Stimulated activated CD8-positive, alpha-beta memory T cell treated with anti-CD3 and anti-CD28 coated beads, Interleukin-2, amount 100 ng/mL, for 48 hours (primary cell): ENCODE measurements at places on chromosomes 12 and 14.

GRCh38 chr12:1503281-1503711, 91.1 kb downstream of the FBXL14 start:
- DNase-seq: no peak

- DNase-seq: no peak
These were observed 458 bp upstream of the DCTN2 start for GRCh38 chr12:57547288-57548012.

GRCh38 chr14:103408491-103409155, 23.4 kb downstream of the MARK3 start:
- DNase-seq: no peak

DNA sequence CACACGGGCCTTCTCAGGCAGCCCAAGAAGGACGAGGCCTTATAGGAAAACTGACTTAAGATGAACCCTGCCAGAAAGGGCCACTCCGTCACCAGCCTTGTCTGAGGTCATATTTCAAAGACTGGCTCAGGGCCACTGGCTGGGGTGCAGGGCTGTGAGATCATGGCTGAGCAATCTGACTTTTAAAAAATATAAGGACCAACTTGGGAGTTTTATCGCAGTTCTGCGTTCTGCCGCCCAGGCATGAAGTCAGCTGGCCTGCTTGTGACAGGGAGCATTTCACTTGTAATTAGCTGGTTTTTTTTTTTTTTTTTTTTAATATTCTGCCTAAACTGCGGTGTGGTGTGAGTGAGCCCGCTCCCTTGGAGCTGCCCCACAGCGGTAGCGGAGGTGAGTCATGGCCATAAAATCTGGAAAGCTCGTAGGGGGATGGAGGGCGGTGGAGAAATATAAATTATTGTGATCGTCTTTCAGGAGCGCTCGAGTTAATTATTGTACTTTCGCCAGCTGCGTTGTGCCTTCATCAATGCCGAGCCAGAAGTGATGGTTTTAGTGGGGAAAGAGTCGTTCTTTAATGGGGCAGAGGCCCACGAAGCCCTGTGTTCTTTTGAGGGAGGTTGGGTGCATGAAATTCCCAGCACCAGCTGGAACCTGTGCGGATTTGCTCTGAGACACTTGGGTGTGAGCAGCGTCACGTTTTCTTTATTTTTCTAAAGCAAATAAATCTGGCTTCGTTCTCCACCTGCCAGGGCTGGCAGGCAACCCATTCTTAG, 231.9 kb downstream of the C12orf75 start:
- no peak for DNase-seq

- DNase-seq: no peak
These were observed 30.5 kb downstream of the CLEC2D start for GRCh38 chr12:9699898-9700605.

- DNase-seq: no peak
These were observed 22.5 kb upstream of the NKX2-8 start for GRCh38 chr14:36604757-36605505.

DNA sequence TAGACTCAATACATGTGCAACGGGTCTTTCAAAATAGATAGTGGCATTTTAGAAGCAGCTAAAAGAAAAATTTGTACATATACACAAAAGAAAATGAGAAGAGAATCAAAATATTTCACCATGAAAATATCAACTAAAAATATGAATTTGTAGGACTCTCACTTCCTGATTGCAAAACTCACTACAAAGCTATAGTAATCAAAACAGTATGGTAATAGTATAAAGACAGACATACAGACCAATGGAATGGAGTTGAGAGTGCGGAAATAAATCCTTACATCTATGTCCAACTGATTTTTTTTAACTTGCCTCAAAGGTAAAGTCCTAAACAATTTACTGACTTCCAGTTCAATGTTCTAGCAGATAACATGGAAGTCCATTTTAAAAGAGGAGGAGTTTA, 13.1 kb downstream of the C2CD5 start:
- DNase-seq: no peak

- no peak for DNase-seq
These were observed 33.5 kb upstream of the EVL start for GRCh38 chr14:100031506-100032281.

- no peak for DNase-seq
These were observed 22.2 kb upstream of the LRTM2 start for GRCh38 chr12:1797991-1798640.

DNA sequence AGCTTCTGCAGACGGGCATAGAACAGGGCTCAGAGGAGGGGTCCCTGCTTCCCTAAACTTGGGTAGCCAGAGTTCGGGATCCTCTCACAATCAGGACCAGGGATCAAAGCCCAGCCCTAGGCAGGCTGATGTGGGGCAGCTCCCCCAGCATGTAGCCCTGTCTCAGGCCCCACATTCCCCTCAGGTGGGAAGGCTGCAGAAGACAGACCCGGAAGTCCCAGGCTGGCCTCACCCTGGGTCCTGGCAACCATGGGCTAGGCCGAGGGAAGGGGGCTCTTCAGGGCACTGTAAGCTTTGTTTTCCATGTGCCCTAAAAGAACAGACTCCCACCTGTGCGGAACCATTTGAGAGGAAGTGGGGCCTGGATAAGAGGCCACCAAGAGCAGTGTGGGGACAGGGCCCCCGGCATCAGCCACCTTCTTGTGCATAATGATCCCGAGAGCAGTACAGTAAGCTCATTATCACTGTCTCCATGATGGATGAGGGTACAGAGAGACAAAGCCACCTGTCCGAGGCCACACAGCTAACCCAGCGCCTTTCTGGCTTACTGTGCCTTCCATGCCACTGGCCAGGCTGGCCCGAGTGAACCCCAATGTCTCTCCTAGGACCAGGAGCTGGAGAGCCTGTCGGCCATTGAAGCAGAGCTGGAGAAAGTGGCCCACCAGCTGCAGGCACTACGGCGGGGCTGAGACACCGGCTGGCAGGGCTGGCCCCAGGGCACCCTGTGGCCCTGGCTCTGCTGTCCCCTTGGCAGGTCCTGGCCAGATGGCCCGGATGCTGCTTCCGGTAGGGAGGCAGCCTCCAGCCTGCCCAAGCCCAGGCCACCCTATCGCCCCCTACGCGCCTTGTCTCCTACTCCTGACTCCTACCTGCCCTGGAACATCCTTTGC, 11.5 kb downstream of the CHGA start:
- DNase-seq: no peak

GRCh38 chr12:29921307-29921706, 137.6 kb upstream of the TMTC1 start:
- DNase-seq: no peak

DNA sequence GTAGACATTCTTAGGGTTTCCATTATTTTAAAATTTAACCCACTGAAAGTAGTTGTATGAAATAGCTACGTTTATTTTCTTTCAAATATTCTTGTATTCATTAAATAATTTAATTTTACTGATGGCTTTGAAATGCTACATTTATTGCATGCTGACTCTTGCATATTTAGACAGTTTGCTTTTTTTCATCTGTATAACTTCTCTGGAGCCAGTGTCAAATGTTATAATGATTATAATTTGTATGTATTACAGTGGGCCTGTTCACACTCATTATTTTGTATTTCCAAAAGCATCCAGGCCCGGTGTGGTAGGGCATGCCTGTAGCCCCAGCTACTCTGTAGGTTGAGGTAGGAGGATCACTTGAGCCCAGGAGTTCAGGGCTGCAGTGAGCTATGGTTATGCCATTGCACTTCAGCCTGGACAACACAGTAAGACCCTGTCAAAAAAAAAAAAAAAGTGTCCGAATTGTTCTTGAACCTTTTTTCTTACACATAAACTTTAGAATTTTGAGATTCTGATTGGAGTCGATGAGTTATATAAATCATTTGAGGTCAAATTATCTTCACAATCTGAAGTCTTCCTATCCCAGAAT, 905 bp downstream of the ZNF84 start:
- no peak for DNase-seq
